ENCODE measurements at places on chromosomes 1 and 21.
A peak's percentile ranks its signal among the peaks of the same experiment; 100 is the strongest.

- no peak for DNase-seq
Measured at GRCh38 chr1:110114784-110115183, 2.5 kb downstream of the UBL4B start.

DNA sequence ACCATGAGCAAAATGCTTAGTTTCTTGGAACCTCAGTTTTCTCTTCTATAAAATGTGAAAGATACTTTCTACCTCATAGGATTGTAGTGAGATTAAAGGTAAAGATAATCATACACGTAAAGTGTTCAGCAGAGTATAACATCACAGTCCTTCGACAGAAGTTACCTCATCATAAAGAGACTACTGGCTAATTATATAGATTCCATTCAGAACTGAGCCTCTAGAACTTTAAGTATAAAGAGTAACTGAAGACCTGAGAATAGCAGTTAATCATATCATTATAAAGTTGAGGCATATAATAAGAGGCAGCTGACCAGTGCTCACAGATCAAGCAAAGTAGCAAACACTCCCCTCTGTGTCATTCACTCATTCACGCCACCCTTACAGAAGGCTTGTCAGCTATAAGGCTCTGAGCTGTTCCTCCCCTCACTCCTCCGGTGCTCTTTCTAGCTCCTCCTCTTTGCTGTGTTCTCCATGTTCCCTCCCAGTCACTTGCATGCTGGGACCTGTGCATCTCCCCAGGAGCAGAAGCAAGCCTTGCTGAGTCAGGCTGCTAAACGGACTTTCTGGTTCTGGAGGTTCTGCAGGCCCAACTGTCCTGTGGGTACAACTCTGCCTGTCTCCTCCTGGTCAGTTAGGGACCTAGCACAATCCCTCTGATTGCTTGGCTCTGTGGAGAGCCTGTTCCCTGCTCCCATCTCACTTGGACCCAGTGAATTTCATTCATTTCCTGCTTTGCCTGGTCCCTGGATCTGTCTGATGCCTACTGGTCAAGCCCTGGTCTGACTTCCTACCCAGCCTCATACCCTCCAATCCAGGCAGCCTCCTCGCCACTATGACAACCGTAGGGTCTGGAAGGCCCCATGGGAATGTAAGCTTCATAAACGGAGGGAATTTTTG, 28.3 kb upstream of the LY9 start:
- DNase-seq: no peak

DNA sequence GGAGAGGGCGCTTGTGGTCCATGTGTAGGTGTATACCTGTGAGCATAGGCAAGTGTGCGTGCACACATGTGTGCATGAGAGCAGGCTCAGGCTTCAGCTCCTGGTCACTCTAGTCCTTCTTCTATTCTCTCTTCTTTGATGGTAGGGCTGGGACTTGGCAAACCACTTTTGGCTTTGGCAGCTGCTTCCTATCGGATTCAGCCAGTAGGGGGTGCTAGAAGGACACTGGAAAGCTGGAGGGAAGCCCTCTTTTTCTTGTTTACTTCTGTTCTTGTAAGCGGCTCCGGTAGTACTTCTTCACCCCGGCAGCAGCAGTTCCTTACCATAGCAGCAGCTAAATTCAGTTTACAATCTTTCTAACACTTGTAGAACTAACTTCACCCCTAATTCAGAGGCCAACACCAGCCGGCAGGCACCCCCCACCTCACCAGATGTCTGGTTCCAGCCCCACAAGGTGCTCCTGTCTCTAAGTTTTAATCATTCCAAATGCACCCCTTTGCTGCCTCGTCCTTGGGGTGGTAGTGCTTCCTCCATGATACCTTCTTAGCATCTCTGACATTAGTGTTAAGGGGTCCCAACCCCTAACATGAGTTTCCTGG, 25.1 kb downstream of the NENF start:
- peak; percentile 48 for DNase-seq

- no peak for DNase-seq
Measured at GRCh38 chr1:1068517-1069055, 5.5 kb downstream of the RNF223 start.

DNA sequence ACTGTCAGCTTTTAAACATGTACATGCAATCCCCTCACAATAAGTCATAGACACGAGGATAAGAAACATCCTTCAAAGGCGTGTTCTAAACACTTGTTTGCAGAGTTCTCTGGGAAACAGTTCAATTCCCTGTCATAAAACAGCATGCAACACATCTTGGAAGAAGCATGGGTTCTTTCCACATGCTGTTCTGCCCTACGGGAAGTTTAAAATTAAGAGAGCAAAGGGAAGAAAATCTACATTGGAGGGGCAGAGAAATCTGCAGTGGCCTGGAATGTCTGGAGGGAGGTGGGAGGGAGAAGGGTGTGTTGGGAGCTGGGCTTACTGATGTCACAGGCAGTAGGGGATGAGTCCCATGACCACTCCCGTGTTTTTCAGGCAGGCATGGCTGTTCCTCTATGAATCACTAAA, 98.3 kb upstream of the SLC2A1 start:
- DNase-seq: no peak

DNA sequence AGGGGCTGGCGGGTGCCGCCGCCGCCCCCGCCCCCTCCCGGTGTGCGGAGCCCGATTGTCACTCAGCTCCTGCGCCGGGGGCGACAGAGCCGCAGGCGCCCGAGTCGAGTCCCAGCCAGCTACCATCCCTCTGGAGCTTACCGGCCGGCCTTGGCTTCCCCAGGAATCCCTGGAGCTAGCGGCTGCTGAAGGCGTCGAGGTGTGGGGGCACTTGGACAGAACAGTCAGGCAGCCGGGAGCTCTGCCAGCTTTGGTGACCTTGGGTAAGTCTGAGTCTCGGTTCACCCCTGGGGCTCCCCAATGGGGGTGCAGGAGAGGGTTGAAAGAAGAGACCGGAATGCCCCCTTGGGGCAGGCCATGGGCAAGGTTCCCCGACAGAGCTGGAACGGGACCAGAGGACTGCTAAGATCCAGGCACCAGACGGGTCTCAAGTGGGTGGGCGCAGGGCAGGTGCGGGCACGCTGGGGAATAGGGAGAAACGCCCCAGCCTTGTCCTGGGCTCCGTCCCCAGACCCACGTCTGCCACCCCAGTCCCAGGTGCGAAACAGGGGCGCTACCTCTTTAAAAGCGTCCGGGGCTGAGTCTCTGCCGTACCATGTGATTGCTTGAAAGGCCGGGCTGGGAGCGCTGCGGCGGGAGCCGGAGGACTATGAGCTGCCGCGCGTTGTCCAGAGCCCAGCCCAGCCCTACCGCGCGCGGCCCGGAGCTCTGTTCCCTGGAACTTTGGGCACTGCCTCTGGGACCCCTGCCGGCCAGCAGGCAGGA, at the start of gene ADORA1:
TSS of gene ADORA1 (plus strand) at position 61 of the 765 bp plus-strand sequence. CDS start 1,116 bp downstream, outside the sequence.
- DNase-seq: no peak

- no peak for DNase-seq
Measured at GRCh38 chr1:168202941-168203654, 22.7 kb upstream of the SFT2D2 start.

DNA sequence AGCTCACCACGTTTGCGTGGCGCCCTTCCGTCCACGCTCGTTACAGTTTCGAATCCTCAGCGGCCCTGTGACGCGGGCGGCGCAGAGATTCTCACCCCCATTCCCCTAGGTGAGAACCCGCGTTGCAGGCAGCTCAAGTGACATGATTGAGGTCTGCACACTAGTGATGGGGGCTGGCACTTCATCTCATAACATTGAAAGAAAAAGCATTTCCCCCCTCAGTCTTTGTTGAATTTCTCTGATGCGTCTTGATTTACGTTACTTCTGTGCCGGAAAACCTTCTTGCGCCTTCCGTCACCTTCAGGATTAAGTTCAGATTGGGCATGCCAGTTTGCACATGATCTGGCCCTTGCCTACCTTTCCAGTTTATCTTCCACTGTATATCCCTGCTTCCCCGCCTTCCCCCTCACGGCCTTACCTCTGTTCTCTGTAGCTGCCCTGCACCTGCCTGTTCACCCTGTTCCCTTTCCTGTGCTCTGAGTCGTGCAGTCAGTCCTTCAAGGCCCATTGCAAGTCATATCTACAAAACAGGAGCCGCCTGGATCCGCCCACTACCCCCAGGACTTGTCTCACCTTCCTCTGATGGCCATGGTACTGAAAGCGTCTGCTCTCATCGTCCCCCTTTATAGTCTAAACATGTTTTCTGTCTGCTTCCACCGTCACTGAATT, 1.1 kb downstream of the CTPS1 start:
- peak; percentile 4 for DNase-seq

GRCh38 chr21:27649323-27649722, 682.4 kb upstream of the ADAMTS5 start:
- no peak for DNase-seq

DNA sequence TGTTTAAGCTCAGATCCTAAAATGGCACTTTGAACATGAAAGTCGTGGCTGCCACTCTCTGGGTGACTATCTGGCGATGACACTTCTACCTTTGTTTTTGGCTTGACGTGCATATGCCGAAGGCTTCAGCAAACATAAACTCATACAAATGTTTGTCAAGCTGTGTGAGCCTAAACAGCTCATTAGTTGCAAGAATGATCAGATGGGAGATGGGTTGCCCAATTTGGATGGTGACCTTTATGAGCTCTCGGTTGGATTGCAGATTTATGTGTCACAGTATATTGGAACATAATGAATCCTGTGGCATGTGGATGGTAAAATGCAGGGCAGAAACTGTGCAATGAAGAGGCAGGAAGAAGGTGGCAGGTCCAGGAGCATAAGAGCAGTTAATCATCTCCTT, 229.3 kb downstream of the DISC1 start:
- no peak for DNase-seq

DNA sequence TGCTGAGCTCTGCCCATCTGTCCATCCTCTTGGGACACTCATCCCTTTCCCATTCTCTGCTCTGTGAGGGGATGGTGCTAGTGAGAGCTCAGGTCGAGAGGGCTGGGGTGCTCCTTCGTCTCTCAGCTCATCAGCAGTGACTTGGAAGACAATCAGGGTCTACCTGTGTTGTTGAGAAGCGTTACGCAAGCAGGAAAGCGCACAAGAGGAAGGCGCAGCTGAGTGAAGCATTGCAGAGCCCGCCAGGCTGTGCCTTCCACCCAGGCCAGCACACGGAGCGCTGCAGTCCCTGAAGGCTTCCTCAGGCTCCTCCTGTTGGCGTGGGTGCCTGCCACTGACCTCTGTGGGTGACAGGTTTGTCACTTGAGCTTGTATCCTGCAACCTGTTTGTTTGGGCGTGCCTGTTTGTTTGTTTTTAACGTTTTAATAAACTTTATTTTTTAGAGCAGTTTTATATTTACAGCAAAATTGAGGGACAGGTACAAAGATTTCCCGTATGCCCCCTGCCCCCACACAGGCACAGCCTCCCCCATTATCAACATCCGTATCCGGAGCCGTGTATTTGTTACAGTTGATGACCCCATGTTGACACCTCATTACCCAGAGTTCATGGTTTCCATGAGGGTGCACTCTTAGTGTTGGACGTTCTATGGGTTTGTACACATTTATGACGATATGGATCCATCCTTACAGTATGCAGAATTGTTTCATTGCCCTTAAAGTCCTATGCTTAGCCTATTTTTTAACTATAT, 36.7 kb downstream of the ADARB1 start:
- DNase-seq: peak; percentile 14
